ENCODE measurements at places on chromosomes 6 and 20.

GRCh38 chr20:12409501-12409900, 491.8 kb downstream of the BTBD3 start:
- DNase-seq: no peak

DNA sequence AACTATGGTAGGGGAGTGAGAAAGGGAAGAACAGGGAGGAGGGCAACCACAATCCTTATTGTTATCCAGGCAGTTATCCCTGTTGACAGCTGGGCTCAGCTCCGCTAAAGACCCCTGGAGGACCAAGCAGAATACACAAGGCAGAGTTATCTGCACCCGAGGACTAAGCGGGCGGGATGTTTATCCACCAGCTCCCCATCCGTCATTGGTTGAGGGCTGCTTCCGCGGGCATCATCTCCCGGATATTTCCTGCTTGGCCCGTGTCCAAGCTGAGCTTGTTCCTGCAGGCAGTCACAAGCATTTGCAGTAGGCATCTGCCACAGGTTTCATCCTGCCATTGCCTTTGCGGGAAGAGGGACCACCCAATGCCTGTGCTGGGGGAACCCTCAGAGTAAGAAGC, 102.1 kb downstream of the DLGAP4 start:
- DNase-seq: no peak

GRCh38 chr20:682123-682522, 6.5 kb upstream of the SCRT2 start:
- DNase-seq: no peak

DNA sequence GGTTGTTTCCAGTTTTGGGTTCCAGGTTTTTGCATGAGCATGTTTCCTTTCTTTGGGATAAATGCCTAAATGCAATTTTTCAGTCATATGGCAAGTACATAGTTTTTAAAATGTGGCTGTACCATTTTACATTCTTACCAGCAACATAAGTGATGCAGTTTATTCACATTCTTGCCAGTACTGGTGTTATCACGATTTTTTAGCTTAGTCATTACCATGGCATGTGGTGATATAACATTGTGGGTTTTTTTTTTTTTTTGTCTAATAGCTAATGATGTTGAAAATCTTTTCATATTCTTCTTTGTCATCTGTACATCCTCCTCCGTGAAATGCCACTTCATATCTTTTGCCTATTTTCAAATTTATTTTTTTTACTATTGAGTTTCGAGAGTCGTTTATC, 2.9 kb upstream of the TDRD6 start:
- no peak for DNase-seq

GRCh38 chr20:19654921-19655320, 103.1 kb upstream of the RIN2 start:
- DNase-seq: no peak

All from activated naive CD4-positive, alpha-beta T cell (primary cell).